Caco-2 (cell line): ENCODE measurements at places on chromosomes 13 and 19. TPM values are rescaled to one million over a fixed set of nuclear protein-coding genes. Genes with fewer than 3 reads are reported as not detected.

Gene MIPEP
- total RNA-seq, result 40.6 and 40.8 TPM in 2 replicates

Gene ZNF724
- 10.6 and 11.8 TPM in 2 replicates for total RNA-seq

Gene NLRP7
- 0.43 and 0.49 TPM in 2 replicates for total RNA-seq

Gene DMWD
- 72.4 and 76.3 TPM in 2 replicates for total RNA-seq

Gene ZNF763
- total RNA-seq, result 0.84 and 2.7 TPM in 2 replicates

Gene ABHD8
- 9.4 and 11.3 TPM in 2 replicates for total RNA-seq

Gene LILRB5
- total RNA-seq, result not detected in 2 replicates

Gene CLIP3
- 1.7 and 2.2 TPM in 2 replicates for total RNA-seq

- DNase-seq, result no peak
Observed at GRCh38 chr13:25489238-25489637, 117.5 kb downstream of the ATP8A2 start.

DNA sequence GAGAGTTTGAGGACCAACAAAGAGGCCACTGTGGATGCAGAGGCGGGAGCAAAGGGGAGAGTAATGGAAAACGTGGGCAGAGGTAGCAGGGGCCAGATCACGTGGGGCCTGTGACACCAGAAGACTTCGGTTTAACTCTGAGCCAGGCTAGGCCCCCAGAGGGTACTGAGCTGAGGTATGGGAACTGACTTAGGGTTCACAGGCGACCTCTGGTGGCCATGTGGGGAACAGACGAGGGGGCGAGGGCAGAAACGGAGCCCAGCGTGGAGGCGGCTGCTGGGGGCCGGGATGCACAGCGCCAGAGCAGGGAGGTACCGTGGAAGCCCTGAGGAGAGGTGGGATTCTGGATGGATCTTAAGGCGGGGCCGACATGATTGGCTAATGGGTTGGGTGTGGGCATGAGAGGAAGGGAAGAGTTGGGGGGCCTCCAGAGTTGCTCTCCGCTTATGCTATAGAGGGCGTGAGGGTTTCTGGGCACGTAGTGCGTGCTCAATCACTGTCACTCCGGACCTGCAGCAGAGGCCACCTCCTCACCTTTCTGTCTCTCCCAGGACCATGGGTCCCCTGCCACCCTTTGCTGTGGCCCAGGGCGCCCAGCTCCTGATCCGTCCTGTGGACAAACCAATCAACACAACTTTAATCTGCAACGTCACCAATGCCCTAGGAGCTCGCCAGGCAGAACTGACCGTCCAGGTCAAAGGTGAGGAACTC lies 13.7 kb downstream of the PVR start:
- peak; percentile 77 for DNase-seq

- DNase-seq, result no peak
Observed at GRCh38 chr13:45847554-45848224, 3.9 kb downstream of the SIAH3 start.

- DNase-seq, result no peak
Observed at GRCh38 chr13:72834601-72835000, 52.7 kb downstream of the PIBF1 start.

GRCh38 chr13:44414716-44415115 lies 41.1 kb downstream of the SERP2 start:
- DNase-seq, result no peak

GRCh38 chr13:45682494-45683008 lies 19.6 kb upstream of the CBY2 start:
- DNase-seq, result no peak

GRCh38 chr19:48113190-48113917 lies 2.7 kb upstream of the PLA2G4C start:
- no peak for DNase-seq

DNA sequence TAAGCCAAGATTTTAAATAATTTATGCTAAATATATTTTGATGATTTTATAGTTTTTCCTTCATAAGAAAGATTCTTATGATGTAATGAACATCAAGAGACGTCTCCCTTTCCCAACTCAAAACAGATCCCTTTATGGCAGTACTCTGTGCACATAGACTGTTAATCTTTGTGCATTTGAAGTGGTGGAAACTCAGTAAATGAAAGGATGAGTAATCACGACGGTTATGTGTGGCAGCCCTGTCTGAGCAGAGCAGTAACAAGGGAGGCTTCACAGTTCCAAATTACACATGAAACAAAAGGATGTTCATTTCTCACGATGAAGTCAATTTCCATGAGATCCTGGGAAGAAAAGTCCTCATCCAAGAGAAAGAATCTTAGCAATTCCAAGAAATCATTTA lies 498.1 kb downstream of the KLF5 start:
- DNase-seq, result no peak

GRCh38 chr19:2949939-2950285 lies 5.1 kb upstream of the ZNF77 start:
- peak; percentile 53 for DNase-seq

DNA sequence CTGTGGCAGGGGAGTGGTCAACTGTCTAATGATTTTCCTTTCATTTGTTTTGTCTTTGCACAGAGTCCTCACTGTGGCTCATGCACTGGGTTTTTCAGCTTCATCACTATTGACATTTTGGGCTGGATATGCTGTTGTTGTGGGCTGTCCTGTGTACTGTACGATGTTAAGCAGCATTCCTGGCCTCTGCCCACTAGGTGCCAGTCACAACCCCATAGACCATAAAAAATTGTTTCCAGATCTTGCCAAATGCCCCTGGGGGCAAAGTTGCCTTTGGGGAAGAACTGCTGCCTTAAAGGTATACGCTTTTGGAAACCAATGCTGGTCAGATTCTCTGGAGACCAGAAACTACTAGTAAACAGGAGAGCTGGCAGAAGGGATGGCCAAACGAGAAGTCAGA lies 310.4 kb downstream of the SPRY2 start:
- DNase-seq, result peak; percentile 12

- DNase-seq, result peak; percentile 45
Observed at GRCh38 chr19:18300930-18301717, 19.7 kb upstream of the JUND start.

DNA sequence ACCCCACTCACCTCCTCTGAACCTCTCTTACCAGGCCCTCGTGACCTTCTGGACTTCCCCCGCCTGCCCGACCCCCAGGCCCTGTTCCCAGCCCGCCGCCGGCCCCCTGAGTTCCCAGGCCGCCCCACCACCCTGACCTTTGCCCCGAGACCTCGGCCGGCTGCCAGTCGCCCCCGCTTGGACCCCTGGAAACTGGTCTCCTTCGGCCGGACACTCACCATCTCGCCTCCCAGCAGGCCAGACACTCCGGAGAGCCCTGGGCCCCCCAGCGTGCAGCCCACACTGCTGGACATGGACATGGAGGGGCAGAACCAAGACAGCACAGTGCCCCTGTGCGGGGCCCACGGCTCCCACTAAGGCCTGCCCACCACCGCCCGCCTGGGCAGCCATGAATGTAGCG lies 3.2 kb downstream of the TTC9B start:
- DNase-seq, result no peak

DNA sequence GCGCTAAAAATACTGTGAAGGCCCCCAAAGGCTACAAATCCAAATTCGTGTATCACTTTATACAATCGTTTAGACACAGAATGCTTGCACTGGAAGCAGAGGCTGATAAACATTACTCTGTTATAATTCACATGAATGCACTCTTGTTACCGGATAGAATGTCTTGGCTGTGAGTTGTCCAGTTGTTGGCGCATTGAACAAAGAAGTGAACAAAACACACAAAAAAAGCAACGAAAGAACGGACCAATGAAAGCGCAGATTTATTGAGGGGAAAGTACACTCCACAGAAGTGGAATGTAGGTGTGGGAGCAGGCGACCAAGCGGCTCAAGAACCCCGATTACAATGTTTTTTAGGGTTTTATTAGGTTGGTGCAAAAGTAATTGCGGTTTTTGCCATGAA lies 529 bp upstream of the ZNF418 start:
- no peak for DNase-seq

DNA sequence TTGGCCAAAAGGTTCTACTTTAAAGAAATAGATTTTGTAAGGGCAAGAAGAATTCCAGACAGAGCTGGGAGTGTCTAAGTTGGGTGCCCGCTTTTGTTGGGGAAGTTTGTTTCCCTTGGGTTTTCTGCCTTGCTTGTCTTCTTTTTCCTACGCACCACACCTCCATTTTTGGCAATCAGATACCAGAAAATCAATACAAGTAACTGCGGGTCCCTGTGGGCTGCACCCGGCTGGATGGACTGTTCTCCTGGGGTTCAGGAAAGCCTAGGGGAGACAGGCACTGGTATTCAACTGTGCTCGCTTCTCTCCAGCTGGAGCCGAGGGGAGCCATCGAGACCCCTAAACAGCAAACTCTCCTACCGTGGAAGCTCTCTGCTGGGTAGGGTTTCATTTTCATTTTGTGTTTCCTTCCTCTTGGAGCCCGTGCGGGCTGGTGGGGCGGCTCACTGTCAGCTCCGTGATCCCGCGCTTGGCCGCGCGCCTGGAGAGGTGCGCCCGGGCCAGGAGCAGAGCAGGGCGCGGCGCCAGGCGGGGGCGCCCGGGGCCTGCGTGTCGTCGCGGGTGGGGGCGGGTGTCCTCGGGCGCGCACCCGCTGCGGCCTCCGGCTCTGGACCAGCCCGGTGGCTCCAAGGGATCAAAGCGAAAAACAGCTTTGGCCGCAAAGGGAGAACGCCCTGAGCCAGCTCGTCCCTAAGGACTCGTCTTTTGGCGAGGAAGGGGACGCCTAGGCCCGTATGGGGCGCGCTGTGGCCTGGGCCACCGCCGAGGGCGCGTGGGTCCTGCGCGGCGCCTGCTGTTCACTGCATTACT lies 347.2 kb downstream of the ZNF536 start:
- DNase-seq, result no peak

- no peak for DNase-seq
Observed at GRCh38 chr13:98994080-98994479, 16.2 kb upstream of the DOCK9 start.

DNA sequence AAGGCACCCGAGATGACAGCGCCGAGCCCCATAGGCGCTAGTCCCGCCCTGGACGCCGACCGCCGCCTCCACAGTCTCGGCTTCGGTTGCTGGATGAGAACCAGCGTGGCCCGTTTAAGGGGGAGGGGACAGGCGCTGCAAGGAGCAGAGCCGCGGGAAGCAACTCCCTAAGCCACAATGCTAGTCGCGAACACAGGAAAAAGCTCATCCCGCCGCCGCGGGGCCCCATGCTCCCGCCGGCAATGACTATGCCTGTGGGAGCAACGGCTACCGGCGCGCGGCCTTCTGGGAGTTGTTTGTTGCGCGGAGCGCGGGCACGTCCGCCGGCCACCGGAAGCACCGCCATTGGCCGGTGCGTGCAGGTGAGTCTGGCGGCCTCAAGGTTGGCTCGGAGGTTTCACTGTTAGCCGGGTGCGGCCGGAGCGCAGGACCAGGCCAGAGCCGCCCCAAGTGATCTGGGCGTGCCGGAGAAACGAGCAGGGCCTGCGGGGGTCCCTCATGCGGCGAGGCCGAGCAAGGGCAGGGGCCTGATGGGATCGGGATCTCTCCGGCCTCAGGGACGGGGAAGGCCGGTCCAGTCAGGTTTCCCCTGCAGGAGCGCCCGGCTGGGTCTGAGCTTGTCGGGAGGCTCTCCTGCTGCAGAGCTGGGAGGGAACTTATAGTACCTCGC lies at the start of gene ZNF544:
Gene ZNF544 (plus strand): TSS at position 330 of the 670 bp plus-strand sequence. CDS start 15,110 bp downstream, outside the sequence.
- DNase-seq, result peak; percentile 86

DNA sequence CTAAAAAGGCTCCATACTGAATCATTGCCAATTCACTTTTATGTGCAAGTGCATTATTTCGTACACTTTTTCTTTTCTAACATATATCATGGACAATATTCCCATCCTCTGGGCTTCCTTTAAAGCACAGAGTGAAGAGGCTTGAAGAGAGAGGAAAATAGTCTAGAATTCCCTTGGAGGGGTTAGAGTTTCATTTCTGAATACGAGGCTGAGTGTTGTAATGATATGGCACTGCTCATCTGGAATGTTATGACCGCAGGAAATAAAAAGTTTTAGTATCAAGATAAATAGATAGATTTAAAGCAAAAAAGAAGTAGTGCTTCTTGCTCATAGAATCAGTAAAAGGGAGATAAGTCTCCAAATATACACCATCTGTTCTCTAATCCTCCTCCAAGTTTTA lies 412.3 kb upstream of the SLITRK1 start:
- no peak for DNase-seq

GRCh38 chr13:21347753-21348318 lies 111.3 kb downstream of the ZDHHC20 start:
- no peak for DNase-seq

DNA sequence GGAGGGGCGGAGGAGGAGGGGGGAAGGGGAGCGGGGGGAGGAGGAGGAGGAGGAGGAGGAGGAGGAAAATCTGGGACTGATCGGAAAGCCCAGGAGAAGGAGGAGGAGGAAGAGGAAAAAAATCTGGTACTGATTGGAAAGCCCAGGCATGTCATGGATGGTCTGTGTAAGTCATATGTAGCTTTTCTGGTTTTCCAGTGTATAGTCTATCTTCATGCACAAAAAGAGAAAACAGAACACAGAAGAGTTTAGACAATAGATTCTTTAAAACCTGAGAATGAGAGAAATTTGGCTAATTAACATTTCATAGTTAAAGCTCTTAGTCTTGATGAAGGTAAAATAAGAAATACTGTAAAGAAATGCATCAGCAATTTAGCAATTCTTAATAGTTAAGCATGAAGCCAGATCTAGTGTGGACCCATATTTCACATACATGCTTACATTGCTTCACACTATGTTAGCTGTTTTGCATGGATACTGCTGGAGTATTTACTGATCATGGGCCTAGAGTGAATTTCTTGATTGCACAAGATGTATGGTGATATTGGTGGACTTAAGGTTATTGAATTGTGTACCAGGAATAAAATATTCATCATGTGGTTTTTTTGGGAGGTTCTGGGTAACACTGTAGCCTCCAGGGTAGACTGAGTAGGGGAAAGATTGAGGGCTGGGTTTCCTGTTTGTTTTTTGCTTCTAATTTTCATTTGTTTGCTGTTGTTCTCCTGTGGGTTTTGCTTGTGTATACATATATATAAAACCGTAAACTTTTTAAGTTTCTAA lies 41.4 kb downstream of the SUCLA2 start:
- no peak for DNase-seq

GRCh38 chr13:94056362-94056990 lies 423.0 kb downstream of the DCT start:
- DNase-seq, result no peak

- DNase-seq, result no peak
Observed at GRCh38 chr13:40255551-40255950, 410.9 kb downstream of the FOXO1 start.

- DNase-seq, result no peak
Observed at GRCh38 chr13:41763782-41764181, 197.1 kb downstream of the VWA8 start.

DNA sequence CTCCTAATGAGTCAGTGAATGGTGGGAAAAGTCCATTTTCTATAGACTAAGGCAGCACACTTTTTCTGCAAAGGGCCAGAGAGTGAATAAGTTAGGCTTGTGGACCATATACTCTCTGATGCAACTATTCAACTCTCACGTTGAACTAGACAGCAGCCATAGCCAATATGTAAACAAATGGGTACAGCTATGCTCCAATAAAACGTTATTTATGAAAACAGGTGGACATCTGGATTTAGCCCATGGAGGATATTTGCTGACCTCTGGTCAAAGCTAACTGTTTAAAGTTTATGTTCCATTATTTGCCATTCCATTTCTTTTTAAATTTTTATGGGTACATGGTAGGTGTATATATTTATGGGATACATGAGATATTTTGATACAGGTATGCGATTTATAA lies 4.7 kb upstream of the CCDC169 start:
- no peak for DNase-seq

- DNase-seq, result no peak
Observed at GRCh38 chr19:873084-873483, 13.6 kb downstream of the CFD start.
